Cardiac muscle cell (in vitro differentiated cells and primary cell): ENCODE measurements at places on chromosomes 3 and 15. TPM values are rescaled to one million over a fixed set of nuclear protein-coding genes. Genes with fewer than 3 reads are reported as not detected.

FAM3D gene
- 0.69 TPM in 1 of 2 replicates, not detected in the other for polyA plus RNA-seq

PAK6 gene
- polyA plus RNA-seq: 4.2 and 8.3 TPM in 2 replicates

PML gene
- polyA plus RNA-seq: 21.9 and 27.1 TPM in 2 replicates

ATP13A5 gene
- polyA plus RNA-seq: 0.11 and 0.16 TPM in 2 replicates
